Cerebellar cortex (tissue), 1 donor: ENCODE measurements at places on chromosomes 2 and 18.
A peak's percentile ranks its signal among the peaks of the same experiment; 100 is the strongest.

- DNase-seq = no peak
Observed at GRCh38 chr2:205633994-205634393, 48.3 kb upstream of the NRP2 start.

GRCh38 chr2:200397785-200398184 lies 91.3 kb downstream of the SPATS2L start:
- no peak for DNase-seq

GRCh38 chr2:239937866-239938640 lies 87.1 kb downstream of the NDUFA10 start:
- DNase-seq = no peak

- DNase-seq = no peak
Observed at GRCh38 chr18:71001597-71001996, 712.8 kb downstream of the SOCS6 start.

GRCh38 chr18:45785134-45785533 lies 40.3 kb upstream of the SIGLEC15 start:
- DNase-seq = no peak

DNA sequence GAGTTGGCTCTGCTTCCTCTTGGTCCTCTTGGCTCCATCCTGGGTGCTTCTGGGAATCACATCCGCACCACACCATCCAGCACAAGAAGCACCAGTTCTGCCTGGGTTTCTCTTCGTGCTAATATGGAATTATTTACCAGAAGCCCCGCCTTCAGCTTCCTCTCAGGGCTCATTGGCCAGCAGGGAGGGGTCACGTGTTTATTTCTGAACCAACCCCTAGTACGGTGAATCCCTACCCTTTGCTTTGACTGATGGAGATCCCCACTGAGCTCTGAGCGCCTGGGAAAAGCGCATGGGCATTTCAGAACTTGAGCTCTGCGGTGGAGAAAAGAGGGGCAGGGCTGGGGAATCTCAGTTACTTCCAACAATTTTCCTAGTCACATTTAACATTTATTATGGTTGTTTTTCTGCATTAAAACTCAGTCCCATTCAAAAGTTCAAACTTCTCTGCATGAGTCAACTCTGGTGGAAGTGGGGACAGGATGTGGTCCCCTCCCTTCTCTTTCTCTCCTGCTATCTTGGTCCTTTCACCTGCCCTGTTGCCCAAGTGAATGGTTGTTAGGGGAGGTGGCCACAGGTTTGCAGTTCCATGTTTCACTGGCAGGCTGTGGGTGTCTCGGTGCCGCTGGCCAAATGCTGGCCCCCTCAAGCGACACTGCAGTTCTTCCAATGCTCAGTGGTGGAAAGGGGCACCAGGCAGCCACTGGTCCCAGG lies 76.4 kb upstream of the TTC39C start:
- DNase-seq = no peak

- DNase-seq = no peak
Observed at GRCh38 chr2:120791962-120792297, 56.3 kb downstream of the GLI2 start.

- DNase-seq = no peak
Observed at GRCh38 chr18:48784656-48785055, 166.1 kb downstream of the SMAD7 start.

DNA sequence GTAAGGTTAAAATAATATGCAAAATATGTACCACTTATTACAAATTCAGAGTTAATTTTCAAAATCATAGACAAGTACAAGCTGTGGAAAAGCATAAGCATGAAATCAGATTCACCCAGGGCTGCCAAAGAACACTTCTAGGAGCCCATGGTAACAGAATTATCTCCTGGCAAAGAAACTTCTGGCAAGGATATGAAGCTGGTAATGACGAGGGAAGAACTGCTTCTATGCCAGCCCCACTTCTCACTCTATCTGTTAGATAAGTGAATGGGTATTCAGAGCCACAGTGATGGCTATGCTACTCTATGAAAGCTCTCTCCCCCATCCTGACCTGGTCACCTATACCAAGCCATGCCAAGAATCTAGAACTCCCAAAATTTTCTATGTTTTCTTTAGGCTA lies 36.9 kb upstream of the PDE1A start:
- peak; percentile 92 for DNase-seq

GRCh38 chr2:154974041-154974440 lies 275.5 kb downstream of the KCNJ3 start:
- peak; percentile 23 for DNase-seq

GRCh38 chr18:48077291-48077690 lies 146.8 kb upstream of the SMAD2 start:
- DNase-seq = no peak

GRCh38 chr18:60277855-60278480 lies 94.6 kb downstream of the MC4R start:
- DNase-seq = no peak

GRCh38 chr2:105102963-105103421 lies 65.1 kb downstream of the MRPS9 start:
- peak; percentile 6 for DNase-seq

- DNase-seq = no peak
Observed at GRCh38 chr2:205902041-205902899, 183.7 kb downstream of the INO80D start.

DNA sequence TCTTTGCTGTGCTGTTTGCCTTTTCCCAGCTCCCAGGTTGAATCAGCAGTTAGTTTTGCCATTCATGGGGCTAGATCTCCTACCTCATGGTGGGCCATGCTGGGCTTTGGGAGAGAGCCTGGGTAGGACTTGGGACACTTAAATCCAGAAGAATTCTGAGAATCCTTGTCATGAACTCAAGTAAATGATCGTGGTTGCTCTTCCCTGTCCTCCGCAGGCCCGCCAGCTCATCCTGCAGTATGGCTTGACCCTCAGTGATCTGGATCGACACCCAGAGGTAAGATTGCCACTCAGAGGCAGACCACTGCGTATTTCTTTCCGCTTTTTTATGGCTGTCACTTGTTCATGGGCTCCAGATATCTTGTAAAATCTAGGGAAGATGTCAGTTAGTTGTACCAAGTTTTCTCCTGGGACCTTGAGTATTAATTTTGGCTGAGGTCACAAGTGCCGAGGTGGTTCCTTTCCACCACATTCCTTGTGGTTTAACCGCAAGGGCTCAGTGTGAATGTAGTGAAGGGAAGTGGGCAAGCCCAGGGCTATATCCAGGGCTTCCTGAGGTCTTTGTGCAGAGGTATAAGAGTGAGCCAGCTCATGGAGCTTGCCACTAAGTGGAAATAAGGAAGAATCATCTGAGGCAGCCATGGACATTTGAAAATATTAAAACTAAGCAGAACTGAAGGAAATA lies 37.7 kb downstream of the RPIA start:
- DNase-seq = no peak
